D341Med (cell line): ENCODE measurements at places on chromosomes 6 and 20.

DNA sequence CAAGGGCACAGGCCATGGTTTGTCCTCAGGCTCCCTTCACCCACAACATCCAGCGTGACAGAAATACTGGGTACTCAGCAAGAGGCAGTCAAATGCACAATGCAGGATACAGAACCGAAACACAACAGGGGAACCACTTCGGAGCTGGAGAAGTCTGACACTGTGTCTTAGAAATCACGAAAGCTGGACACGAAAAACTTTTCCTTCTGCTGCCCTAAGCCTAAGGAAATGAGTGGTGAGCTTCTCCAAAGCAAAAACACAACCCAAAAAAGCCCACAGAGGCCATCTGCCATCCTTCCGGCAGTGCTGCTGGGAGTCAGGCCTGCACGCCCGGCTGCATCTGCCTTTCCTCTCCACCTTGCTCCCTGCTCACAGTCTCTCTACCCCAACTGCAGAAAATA is 106.3 kb downstream of the SLC23A2 start:
- no peak for DNase-seq

GRCh38 chr6:42898891-42899361 is 16.9 kb upstream of the PTCRA start:
- peak; percentile 57 for DNase-seq

DNA sequence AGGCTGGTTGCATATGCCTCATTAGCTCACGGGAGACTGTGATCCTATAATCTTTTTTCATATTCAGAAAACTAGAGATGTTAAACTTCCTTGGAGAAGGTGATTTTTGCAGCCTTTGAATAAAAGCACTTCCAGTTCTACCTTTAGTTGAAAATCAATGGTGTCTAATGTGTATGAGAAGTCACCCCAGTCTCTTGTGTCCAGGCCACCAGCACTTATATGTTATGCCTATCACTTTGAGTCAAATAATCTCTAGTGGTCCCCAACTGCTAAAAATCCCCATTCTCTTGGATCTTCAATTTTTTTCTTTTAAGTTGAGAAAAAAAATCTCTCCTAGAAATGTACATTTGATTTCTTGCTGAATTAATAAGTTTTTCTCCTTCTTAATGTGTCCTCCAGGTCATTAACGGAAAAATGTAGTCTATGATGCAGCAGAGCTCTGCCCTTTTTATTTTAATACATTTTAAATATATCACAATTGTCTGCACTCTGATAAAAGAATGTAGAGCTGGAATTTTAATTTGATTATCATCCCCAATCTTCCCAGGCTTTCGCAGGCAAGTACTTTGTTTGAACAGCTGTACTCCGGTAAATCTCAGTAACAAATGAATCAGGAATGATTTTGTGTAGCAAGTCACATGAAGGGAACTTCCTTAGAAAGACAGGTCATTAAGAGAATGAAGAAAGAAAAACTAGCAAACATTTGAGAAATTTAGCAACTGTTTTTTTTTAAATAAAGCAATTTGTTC is 147.0 kb downstream of the SOX4 start:
- no peak for DNase-seq

- no peak for DNase-seq
These were observed 664.8 kb upstream of the GJE1 start for GRCh38 chr6:141467881-141468280.

DNA sequence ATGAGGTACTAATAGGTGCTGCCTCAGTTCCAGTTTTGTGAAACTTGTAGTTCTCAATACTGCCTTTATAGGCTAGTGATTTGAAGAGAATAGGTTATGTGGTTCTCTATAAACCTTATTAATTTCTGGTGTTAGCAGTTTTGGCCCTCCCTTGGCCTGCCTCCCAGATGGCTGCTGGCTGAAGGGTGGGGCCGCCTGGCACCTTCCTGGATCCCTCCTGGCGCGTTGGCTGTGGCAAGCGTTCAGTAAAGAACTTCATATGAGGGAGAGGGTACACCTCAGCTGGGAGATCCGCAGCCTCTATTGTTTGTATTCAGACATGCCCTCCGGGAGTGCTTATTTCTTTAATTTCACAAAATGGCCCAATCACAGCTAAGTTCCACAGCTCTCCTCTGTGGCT is 51.9 kb downstream of the FAM120B start:
- no peak for DNase-seq

DNA sequence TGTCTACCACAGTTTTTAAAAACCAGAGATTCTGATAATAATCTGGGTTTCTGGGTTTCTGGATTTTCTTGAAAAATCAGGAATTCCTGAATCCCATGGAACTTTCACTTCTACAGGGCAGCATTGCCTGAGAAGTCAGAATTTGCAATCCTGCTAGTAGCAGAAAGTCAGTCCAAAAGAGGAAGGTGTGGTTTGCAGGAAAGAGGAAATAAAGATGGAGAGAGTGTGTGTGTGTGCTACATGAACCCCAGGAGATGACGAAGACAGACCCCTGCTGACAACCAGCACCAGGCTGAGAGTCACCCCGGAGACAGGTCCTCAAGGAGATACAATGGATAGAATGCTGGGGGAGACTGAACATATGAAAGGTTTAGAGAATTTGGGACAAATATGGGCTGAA is 44.9 kb downstream of the PRND start:
- no peak for DNase-seq

GRCh38 chr20:33015114-33015484 is 7.6 kb downstream of the BPIFB2 start:
- DNase-seq: no peak

- DNase-seq: no peak
These were observed 442.0 kb upstream of the SOX4 start for GRCh38 chr6:21151530-21151929.

- DNase-seq: no peak
These were observed 532.6 kb downstream of the CBLN4 start for GRCh38 chr20:55472704-55473103.

- DNase-seq: no peak
These were observed 397.1 kb downstream of the ARHGAP18 start for GRCh38 chr6:129312880-129313279.

DNA sequence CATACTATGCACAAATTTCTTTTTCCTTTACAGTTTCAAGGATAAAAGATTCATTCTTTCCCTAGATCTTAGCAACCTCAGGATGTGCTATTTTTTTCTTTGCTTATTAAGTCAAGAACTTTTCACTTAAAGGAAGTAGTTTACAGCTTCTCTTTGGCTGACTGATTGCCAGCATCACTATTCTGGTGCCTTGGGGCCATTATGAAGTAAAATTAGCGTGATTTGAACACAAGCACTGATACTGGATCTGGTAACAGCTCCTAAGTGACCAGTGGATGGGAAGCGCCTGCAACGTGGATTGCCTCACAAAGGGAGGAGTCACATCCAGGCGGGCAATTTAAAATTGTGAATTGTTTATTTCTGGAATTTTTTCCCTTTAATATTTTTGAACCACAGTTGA is 147.1 kb downstream of the ARID1B start:
- DNase-seq: no peak

GRCh38 chr20:32302507-32302872 is 25.0 kb downstream of the KIF3B start:
- no peak for DNase-seq

DNA sequence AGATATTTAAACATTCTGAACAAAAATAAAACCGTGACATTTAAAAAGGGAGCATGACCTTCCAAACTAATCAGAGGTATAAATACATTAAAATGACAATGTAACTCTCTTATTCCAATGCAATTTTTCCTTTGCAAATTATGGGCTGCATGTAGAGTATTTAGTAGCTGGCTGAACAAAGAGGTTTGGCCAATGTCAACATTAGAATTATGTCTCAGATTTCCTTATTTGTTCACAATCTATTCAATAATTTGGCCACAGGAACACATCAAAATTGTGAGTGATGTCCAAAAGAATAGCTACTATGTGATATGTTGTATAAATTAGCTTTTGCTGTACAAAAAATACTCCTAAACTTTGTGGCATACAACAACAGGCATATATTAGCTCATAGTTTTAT is 580.0 kb upstream of the MARCKS start:
- no peak for DNase-seq

DNA sequence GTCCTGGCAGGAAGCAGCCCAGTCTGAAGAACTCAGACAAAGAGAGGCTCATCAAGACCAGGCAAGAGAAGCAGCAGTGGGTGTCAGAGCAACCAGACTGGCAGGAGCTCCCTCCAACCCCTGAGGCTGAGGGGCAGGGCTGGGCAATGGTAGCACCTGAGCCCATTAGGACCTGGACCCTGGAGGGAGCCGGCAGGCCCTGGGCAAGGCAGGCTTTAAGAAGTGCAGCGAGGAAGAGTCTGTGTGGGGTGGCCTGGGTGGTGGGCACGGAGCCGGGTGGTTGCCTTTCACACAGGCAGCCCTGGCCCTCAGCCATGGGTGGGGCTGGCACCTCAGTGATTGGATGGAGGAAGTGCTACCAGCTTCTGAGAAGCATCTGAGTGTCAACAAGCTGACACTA is 33.1 kb upstream of the IRF4 start:
- no peak for DNase-seq

GRCh38 chr6:163863565-163863964 is 449.0 kb downstream of the QKI start:
- DNase-seq: no peak

DNA sequence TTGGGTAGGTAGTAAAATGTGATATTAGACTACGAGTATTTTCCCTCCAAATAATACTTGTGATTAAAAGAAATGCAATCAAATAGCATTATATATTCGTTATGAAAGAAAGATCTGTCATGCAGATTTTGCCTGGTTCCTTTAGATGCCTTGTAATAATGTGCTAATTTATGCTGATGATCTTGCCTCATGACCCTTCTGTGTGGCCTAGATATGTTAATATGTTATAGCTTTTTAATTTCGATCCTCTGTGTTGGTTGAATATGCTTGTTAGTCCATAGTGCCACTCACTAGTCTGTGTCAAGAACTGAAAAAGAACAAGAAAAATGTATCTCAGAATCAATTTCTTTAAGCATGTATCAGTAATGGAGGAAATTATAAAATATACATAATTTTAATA is 31.9 kb downstream of the CDKAL1 start:
- DNase-seq: no peak

DNA sequence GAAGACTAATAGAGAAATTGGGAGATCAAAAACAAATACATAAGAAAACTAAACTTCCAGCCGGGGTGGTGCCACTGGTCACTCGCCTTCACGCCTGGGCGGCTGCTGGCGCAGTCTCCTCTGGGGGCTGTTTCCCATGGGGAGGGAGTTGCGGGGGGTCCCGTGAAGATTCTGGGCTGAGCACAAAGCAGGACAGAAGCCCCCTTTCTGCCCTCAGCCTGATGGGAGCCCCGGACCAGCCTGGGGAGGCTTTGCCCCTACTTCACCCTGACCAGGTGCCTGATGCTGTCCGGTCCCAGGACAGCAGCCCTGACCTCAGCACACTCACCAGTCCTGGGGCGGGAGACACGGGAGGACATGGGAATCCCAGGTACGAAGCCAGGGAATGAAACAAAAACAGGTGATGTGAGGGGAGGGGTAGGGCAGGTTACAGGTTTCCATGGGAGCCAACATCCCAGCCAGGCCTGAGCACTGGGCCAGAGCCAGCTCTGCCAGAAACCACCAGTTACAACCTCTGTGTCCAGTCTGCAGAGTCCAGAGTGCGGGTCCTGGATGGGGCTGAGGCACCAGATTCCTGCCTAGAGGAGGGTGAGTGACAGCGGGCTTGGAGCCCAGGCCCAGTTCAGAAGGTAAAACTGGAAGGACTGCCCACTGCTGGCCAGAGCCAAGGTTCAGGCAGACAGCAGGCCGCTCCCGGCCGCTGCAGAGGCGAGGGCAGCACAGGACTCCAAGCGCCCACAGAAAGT is 326.4 kb downstream of the TAF4 start:
- DNase-seq: no peak

- DNase-seq: no peak
These were observed 511.8 kb downstream of the LMBRD1 start for GRCh38 chr6:69285054-69285453.

GRCh38 chr6:25703005-25703404 is 51.0 kb downstream of the SCGN start:
- no peak for DNase-seq

GRCh38 chr20:63230800-63231268 is 4.9 kb upstream of the BIRC7 start:
- no peak for DNase-seq

DNA sequence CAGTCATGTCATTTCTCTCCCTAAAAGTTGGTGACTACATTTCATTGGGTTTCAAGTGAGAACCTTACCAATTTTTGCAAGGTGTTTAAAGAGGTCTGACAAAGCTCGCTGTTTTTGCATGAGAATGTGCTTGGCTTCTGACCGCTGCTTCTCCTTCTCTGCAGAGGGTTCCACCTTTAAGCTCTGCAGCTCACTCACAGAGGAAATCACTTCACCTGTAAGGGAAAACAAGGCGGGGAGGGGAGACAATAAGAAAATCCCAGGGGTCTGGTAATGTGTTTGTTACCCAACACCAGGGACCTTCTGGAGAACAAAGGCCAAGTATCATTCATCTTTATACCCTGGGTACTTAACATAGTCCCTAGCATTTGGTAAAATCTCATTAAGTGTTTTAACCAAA is 40.0 kb upstream of the LYRM2 start:
- DNase-seq: no peak

DNA sequence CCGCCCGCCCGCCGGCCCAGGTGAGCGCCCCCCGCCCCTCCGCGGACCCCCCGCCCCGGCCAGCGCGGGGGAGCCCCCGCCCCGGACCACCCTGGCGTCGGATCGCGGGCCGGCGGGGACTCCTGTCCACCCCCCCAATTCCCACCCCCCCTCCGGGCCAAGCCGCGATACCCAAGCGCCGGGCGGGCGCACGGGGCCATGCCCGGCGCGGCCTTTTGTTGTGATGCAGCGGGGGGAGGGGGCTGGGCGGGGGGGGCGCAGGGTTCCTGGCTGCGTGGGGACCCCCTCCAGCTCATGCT is 245 bp downstream of the SRC start:
- no peak for DNase-seq

DNA sequence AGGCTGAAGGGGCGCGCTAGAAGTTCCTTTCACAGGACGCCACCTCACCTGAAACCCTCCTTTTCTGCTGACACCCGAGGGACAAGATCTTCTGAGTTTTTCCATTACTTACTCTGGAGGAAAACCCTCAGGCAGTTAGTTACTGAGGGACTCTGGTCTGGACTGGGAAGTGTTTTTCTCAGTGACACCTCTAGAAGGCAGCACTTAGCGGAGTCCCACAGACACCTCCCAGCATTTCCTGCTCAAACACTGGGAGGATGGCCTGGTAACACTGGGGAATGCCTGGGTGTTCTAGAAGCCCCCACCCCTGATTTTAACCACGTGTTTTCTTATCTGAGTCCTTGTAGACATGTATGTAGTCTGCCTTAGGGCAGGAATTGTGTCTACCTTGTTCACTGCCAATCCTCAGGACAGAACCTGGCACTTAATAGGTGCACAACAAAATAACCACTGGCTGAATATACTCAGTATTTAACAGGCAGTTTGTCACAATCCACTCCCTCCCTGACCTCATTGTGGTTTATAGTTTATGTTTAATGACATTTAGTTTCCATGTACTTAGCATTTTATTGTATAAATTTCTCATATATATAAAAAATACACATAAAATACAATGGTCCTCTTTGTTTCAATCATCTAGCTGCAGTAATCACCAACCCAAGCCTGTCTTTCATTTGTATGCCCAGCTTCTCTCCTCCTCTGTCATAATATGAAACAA is 4.8 kb downstream of the GSTA3 start:
- DNase-seq: peak; percentile 32

DNA sequence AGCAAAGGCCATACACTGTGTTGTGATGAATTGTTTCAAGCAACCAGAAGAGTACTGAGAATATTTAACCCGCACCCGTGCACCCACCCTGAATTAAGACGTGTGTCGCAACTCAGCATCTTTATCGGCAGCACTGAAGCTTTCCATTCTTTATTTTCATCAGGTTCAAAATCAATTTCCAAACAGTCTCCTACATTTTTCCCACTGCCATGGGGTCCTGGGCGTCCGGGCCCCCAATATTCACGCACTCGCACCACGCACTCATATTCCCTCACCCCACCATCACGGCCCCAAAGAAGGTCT is 1.8 kb downstream of the LTB start:
- no peak for DNase-seq
